Uterus (tissue), 4 donors: ENCODE measurements at places on chromosomes 11 and 22. TPM values are rescaled to one million over a fixed set of nuclear protein-coding genes. Genes with fewer than 3 reads are reported as not detected.

DNA sequence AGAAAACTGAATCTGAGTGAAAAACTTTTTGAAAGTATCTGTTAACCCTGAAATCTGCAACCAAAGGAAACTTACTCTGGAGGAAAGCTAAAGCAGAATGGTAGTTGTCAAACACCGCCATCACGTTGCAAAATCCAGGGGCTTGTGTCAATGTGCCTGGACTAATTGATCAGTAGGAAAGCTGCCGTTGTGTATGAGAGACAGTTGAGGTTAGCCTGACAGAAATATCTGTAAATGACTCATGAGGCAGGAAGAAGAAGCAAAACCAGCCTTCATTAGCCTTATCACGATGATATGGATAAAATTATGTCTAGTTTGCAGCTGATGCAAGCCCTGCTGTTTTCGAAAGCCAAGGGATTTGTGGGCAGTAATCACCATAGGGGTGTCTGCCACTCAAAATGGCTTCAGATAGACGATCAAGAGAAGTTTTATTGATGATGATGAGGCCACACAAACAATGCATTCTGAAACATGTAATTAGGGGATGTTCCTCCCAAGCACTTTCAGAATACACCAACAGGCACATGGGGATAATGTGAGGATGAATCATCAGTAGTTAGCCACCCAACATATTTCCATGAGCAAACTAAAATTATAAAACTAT, 8.9 kb downstream of the SCGB1A1 start:
- DNase-seq = no peak

- DNase-seq = no peak
Measured at GRCh38 chr11:35878741-35879140, 65.1 kb upstream of the LDLRAD3 start.

SYT13 gene
- not detected for total RNA-seq

- DNase-seq = peak; percentile 57
Measured at GRCh38 chr11:19714387-19715363, 2.0 kb downstream of the NAV2 start.

KCNA4 gene
- total RNA-seq = 0.88 TPM

MUC5AC gene
- not detected for total RNA-seq

PAK1 gene
- 55.2 TPM for total RNA-seq

GRCh38 chr11:121938076-121938475, 177.9 kb downstream of the BLID start:
- DNase-seq = no peak

OR56A1 gene
- not detected for total RNA-seq

GRCh38 chr11:13837286-13837685, 125.2 kb upstream of the SPON1 start:
- DNase-seq = no peak
